ENCODE measurements at places on chromosomes 2 and 18.

DNA sequence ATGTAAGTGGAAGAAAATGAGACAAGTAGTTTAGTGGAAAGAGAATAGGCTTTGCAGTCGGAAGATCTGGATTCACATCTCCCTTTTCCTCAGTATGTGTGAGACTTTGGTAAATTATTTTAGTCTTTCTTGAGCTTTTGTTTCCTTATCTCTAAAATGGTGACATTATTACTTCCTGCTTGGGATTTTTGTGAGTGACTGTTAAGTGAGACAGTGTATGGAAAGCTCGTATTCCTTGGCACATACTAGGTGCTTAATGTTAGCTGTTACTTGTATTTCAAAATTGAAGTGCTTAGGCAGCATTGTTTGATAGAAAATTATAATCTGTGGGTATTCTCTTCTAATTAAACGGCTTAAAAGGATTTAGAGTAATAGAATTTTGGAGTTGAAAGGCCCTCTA lies 2.0 kb downstream of the ZNF638 start:
- DNase-seq, result no peak

GRCh38 chr2:66461664-66462500 lies 27.0 kb downstream of the MEIS1 start:
- no peak for DNase-seq

DNA sequence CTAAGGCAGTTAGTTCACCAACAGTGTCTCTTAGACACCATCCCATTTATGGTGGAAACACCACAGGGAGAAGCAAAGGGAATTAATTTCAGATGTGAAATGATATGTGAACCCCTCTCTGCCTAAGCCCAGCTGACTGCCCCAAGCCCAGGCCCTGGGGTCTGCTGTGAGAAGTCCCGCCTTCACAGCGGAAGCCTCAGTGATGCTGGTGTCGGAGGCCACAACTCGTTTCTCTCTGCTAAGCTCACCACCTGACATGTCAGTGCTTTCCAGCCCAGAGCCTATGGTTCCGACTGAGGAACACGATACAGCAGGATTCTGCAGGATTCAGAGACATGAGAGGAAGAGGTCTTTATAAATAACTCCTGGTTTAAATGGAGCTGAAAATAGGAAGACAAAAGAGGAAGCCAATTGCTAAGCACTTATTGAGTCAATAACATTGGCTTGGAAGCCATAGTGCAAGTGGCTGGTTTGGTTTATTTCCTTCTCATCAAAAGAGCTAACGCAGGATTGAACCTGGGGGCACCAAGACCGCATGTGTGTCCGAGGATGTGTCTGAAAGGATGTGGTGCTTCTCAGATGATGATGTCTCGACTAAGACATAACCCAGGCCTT lies 21.9 kb upstream of the LOXHD1 start:
- no peak for DNase-seq

DNA sequence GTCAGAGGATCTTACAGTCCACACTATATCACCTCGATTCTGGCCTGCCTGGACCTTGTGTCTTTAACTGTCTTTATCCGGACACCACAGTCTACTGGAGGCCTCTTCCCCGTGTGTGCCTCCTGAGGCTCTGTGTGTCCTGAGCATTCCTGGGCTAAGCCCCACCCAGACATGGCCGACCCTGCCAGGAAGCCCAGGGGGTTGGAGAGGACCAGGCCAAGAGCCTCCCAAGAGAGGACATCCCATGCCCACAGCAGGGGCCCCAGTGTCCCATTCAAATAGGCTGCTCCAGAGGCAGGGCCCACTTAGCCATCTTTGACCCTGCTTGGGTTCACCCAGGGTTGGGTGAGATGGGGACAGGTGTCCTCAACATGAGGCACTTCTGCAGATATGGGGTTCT lies 84.7 kb upstream of the OTOS start:
- DNase-seq, result no peak

DNA sequence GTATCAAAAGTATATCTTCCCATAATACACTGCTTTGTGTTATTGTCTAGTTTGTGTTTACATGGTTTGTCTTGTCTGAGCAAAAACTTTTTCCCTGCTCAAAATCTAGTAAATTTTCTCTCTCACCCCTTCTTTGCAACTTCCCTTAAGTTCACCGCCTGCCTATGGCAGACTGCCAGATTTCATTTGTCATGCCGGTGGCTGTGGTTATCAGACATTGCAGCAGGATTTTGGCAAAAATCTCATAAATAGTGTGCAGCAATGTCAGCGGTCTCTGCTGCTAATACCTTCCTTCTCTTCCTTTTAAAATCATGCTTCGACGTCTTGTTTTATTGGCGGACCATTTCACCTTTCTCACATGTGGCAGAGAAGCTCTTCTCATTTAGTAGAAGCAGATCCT lies 45.6 kb upstream of the TMEM178A start:
- DNase-seq, result no peak

DNA sequence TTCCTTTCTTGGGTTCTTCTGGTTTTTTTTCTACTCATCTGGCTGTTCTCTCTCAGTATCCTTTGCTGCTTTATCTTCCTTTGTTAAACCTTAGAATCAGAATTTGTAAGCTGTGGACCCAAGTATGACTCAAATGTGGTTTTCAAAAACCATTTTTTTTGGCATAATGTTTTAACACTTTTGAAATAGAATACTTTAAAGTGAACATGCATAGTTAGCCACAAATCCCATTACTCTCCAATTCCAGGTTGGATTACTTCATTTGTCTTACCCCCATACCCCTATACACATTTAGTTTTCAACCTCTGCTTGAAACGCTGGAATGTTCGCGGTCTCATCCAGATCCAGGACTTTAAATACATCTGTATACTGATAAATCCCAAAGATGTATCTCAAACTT lies 29.1 kb downstream of the ALMS1 start:
- DNase-seq, result no peak

Measured in NCI-H2029 (cell line).